ENCODE measurements at places on chromosomes 13 and 19.

- DNase-seq: no peak
These were observed 4.9 kb upstream of the SMIM17 start for GRCh38 chr19:56637976-56638555.

DNA sequence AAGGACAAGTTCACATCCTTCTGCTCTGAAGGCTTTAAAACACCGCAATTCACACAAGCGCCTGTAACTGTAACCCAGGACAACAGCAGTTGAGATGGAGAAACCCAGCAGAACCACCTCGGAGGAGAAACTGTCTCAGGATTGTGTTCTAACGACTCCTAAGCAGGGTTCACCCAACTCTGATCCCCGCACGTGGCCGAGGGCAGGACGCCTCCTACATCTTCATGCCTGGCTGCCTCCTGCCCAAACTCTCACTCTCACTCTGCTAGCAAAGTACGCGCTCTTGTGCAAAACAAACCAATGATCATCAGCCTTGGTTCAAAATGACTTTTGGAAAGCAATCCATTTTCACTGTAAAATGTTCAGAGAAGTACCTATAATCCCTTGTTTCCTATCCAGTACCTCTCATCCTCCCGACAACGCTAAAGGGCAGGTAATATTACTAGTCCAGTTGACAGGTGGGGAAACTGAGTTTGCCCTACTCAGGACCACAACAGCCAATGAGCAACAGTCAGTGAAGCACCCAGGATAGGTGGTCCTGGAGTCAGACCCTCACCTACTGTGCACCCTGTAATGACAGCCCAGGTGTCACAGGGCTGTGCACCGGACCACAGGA, 25.6 kb downstream of the EPS15L1 start:
- DNase-seq: no peak

- peak; percentile 63 for DNase-seq
These were observed 25.4 kb downstream of the RAB20 start for GRCh38 chr13:110536006-110536693.

GRCh38 chr19:50537769-50538230, 24.1 kb upstream of the ASPDH start:
- no peak for DNase-seq

- no peak for DNase-seq
These were observed 136.3 kb downstream of the CDK8 start for GRCh38 chr13:26390203-26390602.

DNA sequence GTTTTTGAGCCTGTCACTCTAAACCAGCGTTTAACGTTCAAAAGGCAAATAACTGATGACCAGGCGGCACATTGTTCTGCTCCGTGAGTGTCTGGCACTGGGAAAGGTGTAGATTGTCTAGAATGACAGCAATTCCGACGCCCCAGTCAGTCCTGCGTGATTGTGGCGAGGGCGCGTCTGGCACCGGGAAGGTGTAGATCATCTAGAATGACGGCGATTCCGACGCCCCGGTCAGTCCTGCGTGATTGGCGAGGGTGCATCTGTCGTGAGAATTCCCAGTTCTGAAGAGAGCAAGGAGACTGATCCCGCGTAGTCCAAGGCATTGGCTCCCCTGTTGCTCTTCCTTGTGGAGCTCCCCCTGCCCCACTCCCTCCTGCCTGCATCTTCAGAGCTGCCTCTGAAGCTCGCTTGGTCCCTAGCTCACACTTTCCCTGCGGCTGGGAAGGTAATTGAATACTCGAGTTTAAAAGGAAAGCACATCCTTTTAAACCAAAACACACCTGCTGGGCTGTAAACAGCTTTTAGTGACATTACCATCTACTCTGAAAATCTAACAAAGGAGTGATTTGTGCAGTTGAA, 26.1 kb upstream of the NDUFS7 start:
- DNase-seq: no peak

- DNase-seq: no peak
These were observed 1.0 kb upstream of the RPS5 start for GRCh38 chr19:58385891-58386575.

DNA sequence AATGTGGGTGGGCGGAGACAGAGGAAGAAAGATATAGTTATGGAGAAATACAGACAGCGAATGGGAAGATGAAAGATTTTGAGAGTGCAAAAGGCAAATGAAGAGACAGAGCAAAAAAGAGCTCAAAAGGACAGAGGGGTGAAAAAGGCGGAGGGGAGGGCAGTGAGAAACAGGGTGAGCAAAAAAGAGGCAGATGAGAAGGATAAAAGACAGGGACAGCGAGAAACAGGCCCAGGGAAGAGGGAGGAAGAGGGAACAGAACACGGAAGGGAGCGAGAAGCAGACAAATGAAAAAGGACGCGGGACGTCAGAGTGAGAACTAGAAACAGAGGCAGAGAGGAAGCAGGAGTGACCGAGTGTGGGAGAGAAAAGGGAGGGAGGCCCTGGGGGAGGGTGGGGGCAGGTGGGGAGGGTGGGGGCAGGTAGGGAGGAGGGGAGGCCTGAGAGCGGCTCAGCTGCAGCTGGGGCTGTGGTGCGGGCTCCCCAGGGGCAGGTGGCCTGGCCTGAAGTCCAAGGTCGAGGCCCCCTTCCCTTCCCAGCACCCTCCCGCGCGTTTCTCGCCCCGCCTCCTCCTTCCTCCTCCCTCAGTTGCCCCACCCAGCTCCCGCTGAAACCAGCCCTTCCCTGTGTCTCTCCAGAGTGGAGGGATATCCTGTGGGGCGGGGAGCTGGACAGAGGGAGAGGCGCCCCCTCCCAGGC, 2.9 kb downstream of the KLK1 start:
- no peak for DNase-seq

All from hematopoietic multipotent progenitor cell (in vitro differentiated cells).